Activated CD8-positive, alpha-beta memory T cell treated with anti-CD3 and anti-CD28 coated beads for 4 hours (primary cell): ENCODE measurements at places on chromosomes 2 and 18.

GRCh38 chr2:147542351-147542750 lies 302.5 kb upstream of the ACVR2A start:
- DNase-seq = no peak

- no peak for DNase-seq
These were observed 317.1 kb upstream of the SPRED2 start for GRCh38 chr2:65749545-65749944.

DNA sequence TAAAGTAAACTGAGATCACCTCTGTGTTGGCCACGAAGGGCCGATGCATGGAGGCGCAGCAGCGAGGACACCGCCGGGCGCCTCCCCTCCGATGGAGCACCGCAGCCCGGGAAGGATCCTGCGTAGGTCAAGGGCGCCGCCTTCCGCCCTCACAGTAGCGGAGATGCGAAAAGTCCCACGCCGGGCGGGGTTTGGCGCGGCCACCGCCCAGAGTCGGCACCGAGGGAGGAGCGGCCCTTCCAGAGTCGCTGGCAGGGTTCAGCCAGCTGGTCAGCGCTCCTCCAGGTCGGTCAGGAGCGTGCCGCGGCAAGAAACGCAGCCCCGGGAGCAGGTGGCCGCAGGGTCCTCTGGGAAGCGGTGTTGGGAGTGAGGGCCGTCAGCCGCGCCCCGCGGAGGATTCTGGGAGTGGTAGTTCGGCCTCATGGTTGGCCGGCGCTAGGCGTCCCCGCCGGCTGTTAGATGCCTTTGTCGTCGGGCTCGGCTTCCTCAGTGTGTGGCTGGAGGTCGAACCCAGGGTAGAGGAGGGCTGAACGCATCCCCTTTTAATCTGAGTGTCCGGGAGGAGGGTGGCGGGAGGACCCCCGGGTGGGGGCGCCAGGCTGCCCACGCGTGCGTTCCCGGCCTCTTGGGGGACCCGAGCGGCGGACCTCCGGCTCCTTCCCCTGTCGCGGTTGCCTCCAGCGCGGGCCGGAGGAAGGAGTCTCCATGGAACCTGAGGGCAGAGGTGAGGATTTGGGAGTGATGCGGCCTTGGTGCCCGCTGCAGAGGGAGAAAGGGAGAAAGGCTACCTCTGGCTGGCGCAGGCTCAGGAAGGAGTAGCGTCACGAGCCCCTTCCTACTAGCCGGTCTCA lies at the start of gene ZNF892:
ZNF892 (plus strand) TSS at position 411 of the 851 bp plus-strand sequence; CDS start at position 706, 295 bp downstream.
- DNase-seq = peak; percentile 58

GRCh38 chr18:61825386-61825785 lies 67.4 kb downstream of the RNF152 start:
- no peak for DNase-seq

GRCh38 chr2:12199491-12200211 lies 453.2 kb downstream of the LPIN1 start:
- DNase-seq = no peak

DNA sequence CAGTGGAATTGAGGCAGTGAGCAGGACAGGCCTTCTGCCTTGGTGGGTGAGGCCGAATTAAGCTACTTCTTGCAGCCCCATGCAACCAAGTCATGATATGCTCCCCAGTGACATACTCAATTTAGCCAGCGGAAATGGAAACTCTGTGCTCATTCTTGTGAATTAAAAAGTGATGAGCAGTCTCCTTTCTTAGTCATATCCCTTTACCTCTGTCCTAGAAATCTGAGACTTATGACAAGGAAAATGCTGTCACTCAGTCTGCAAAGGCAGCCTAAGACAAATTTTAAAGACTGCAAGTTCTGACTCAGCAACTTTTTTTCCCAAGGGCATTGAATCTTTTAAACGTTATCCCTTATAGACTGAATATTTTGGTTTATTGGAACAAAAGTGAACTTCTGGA lies 218.2 kb downstream of the SH3BP4 start:
- no peak for DNase-seq

DNA sequence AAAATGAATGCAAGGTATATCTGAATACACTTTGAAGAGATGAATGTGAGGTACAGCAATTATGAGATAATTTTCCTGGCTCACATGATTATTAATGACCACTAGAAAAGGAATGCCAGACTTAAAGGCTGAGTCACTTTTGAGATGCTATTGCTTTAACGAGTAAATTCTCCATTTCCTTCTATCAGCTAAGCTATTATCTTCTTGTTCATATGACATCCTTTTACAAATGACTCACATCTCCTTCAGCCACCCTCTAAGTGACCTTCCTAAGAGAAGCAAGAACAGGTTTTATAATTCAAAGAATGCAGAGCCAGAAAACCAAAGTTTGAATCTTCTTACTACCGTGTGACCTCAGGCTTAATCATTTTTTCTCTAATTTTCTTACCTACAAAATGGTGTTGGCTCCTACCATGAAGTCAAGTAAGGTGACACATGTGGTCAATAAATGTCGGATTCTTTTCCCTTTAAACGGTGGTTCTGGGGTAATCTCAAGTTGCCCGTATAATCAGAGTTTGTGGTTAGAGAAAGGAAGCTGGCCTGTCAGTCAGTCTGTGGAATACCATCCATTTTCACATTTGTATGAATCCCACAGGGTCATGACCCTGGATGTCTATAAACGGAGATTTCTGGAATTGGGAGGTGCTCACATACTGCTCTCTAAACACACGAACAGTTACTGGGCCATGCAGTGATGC lies 184.0 kb upstream of the PID1 start:
- DNase-seq = no peak

DNA sequence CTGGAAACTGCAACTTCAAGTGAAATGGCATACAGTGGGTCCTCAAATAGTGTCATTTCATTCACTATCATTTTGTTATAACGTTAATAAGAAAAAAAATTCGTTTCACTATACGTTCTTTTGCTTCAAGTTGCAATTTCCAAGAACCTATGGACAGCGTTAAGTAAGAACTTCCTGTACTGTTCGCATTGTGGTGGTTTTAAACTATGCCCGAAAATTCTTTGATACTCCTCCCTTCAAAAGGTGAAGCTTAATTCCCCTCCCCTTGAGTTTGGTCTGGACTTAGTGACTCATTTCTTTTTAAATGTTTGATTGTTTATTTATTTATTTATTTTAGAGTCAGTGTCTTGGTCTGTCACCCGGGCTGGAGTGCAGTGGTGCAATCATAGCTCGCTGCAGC lies 20.7 kb downstream of the GNLY start:
- no peak for DNase-seq

DNA sequence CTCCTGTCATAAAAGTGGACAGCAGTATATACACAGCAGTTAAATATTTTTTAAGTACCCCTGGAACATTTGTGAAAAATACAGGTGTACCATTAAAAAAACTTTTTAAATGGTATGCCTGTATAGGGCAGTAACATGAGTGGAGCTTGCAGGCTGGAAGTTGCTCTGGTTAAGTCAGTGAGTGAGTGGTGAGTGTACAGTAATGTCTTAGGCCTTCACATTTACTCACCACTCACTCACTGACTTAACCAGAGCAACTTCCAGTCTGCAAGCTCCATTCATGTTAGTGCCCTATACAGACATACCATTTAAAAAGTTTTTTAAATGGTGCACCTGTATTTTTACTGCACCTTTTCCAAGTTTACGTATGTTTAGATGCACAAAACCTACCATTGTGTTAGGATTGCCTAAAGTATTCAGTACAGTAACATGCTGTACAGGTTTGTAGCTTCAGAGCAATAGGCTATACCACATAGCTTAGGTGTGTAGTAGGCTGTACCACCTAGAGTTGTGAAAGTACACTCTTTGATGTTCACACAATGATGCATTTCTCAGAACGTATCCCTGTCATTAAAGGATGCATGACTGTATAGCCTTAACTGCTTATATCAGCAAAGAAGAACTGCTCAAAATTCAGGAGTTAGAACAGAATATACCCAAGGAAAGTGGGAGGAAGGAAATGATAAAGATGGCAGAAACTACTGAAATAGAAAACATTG lies 112.6 kb downstream of the EHBP1 start:
- no peak for DNase-seq

DNA sequence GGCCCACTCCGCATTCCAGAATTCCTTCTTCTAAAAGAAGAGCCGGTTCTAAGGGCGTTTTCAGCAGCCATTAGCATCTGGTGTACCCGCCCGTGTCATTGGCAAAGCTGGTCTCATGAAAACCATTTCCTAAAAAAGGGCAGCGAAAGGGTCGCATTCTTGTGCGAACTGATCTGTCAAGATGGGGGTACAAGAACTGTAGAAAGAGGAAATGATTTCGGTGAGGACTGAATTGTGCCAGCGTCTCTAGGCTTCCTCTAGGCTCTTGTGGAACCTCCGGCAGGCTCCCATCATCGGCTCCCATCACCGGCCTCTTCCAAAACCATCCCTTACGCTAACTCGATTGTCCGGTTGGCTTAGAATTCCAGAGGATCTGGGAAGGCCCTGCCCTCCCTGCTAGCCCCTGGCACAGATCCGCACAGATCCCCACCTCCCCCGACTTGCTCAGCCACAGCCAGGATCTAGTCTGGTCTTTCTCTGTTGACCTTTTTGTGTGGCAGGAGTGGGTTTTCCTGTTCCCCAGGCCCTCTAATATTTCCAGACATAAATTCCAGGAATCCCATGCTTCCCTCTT lies 1.3 kb downstream of the RAB31 start:
- DNase-seq = no peak

DNA sequence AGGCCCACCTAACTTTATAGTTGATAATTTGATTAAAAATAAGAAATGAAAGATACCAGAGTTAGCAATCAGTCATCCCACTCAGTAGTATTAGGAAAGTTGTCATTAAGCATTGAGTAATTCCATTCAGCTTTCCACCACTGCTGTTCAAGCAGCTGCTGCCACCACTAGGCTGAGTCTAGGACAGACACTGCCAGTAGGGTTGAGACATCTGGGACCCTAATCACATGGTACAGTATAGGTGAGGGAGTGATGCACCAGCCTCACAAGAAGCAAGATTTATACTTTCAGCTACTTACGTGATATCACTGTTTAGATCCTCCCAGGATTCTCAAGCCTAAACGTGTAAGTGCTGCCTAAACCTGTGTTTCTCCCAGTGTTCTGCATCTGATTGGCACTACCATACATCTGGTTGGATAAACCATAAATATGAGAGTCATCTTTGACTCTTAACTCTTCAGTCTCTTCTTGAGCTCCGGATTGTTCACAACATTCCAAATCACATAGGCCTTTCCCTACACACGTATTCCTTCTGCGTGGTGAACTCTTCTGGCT lies 3.2 kb downstream of the UBXN4 start:
- no peak for DNase-seq

DNA sequence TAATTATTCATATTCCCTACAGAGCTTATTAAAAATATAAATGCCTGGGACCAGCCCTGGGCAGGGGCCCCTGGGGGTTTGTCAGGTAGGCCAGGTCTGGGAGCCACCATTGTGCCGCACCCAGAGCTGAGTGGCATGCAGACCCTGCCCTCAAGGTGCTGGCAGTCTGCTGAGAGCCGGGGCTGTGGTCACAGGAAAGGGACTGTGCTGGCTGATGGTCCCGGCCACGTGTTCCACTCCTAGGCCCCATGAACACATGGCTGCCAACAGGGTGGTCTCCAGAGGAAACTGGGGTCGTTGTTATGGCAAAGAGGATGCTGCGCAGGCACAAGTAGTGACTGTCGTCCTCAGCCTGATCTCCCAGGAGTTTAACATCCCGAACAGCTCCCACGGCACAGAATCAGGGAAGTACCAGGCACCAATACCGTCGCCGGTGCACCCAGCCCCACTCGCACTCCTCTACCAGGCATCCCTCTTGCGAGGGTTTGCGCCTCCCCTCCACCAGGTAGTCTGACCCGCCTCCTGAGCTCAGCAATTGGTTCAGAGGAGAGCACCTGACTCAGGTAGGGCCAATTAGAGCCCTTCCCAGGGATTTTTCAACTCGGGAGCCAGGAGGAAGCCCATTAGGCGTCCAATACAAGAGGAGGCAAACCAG lies 39.2 kb upstream of the BIN1 start:
- no peak for DNase-seq

DNA sequence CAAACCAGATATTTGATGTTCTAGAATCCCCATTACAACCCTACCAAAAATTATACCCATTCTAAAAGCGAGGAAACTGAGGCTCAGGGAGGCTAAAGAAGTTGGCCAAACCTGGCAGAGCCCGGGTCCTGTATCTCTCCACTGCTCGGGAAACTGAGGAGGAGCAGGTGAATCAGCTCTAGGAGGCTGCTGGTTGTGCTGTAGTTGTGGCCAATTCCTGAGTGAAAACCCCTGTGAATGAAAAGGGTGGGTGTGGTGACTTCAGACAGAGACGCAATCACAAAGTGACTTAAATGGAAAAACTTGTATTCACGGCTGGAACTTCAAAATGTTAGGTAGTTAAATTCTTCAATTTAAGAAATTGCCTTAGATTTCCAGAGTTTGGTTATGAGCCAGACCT lies 105.7 kb upstream of the SEC11C start:
- DNase-seq = no peak

- no peak for DNase-seq
These were observed 22.6 kb upstream of the GIGYF2 start for GRCh38 chr2:232674491-232674890.

DNA sequence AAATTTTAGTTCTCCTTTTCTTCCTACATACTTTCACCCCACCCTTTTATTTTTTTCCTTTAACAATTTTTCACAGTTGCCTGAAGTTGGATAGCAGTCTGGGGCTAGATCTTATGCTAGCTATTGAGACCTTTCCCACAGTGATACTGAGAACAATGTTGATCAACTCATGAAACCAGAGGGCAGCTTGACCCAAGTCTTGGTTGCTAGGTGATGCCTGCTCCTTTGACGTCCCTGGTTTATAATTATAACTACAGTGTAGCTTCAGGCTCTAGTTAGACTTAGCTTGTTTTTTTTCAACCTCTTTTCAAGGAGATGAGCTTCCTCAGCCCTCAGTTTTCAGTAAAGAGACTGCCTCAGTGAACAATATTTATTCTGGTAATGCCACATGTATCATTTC lies 648.5 kb downstream of the IRS1 start:
- DNase-seq = no peak

- DNase-seq = no peak
These were observed 95.1 kb upstream of the TMEM178A start for GRCh38 chr2:39570614-39571013.

DNA sequence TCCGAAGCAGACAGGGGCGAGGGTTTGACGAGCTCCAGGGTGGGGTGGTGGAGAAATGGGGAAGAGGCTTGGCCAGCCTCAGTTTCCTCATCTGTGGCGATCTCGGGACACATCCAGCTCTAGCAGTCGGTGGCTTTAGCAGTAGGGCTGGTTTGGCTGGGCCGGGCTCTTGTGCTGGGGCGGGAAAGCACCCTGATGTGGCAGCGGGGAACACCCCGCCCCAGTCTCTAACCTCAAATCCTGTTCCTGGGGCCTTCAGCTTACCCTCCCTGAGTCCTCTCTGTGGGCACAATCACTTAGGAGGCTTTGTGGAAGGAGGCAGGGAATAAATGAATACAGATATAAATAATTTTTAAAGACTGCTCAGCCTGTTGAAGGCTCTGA lies 26.5 kb upstream of the MCFD2 start:
- DNase-seq = peak; percentile 41

DNA sequence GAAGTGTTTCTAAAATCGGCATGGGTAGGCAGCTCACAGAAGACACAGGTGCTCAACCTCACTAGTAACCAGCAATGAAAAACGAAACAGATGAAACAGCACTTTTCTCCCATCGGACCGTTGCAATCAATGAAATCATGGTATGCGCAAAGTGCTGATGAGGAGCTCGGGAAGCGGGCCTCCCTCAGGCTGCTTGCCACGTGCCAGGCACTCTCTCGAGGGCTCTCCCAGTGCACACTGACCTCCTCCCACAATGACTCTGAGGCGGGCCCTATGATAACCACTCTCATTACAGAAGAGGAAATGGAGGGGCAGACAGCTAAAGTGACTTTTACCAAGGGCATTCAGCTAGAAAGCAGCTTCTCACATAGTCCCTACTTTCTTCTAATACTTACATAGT lies 3.8 kb upstream of the ANKRD23 start:
- no peak for DNase-seq

GRCh38 chr2:27379836-27380625 lies 503 bp downstream of the ZNF513 start:
- no peak for DNase-seq
